Suppressor macrophage (primary cell): ENCODE measurements at places on chromosomes 16 and 17.

GRCh38 chr16:30065102-30065942 is at the start of gene ALDOA:
ALDOA (plus strand) TSS chr16:30065760; CDS start chr16:30066898, 1,138 bp downstream.
- peak; percentile 99 for DNase-seq

GRCh38 chr16:66843191-66843590 is 1.0 kb upstream of the CA7 start:
- no peak for DNase-seq

- DNase-seq, result no peak
These were observed 9.1 kb downstream of the DEXI start for GRCh38 chr16:10932959-10933710.

DNA sequence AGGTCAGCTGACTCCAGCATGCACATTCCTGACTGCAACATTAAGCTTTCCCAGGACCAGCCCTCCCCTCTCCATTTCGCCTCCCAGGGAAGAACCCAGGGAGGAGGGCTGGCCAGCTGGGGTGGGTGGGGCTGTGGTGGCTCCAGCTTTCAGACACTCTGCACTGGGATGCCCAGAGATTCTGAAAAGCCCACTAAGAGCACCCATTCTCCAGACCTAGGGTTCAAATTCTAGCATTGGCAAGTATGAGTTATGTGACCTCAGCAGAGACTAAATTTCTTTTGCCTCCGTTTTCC is 7.8 kb downstream of the DLX3 start:
- DNase-seq, result no peak

- no peak for DNase-seq
These were observed 58.3 kb downstream of the PLD6 start for GRCh38 chr17:17147821-17148220.

- no peak for DNase-seq
These were observed 133.9 kb downstream of the SOCS1 start for GRCh38 chr16:11121914-11122692.

DNA sequence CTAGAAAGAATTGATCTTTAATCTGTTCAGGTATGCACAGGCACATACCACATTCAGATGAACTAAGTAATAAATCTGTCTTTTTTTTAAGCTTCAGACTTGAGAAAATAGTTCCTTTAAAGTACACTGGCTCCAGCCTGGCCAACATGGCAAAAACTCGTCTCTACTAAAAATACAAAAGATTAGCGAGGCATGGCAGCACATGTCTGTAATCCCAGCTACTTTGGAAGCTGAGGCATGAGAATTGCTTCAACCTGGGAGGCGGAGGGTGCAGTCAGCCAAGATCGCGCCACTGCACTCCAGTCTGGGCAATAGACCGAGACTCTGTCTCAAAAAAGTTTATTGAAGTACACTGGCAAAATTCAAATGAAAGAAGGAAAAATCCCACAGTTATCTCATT is 111.0 kb upstream of the NETO2 start:
- DNase-seq, result no peak

GRCh38 chr16:73020409-73020884 is 27.5 kb downstream of the ZFHX3 start:
- DNase-seq, result no peak
